NCI-H345 (cell line): ENCODE measurements at places on chromosomes 13 and 19.
A peak's percentile ranks its signal among the peaks of the same experiment; 100 is the strongest.

- no peak for DNase-seq
Observed at GRCh38 chr13:45331123-45331619, 9.8 kb downstream of the TPT1 start.

DNA sequence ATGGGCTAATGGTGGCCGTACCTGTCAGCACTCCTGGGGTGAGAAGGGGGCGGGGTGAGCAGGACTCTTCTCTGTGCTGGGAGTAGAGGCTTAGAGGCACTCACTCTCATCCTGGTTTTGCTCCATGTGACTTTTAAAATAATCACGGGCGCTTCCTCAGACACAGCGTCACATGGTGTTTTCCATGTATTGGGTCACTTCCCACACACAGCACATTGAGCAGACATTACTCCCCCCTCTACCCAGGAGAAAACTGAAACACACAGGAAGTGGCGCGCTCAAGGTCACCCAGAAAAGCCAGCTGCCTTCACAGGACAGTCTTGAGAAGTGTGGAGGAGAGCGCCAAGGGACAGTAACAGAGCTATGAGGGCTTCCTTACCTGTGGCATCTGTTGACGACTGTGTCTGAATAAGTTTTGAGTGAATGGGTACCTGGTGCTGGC is 23.2 kb downstream of the SPATA13 start:
- no peak for DNase-seq

DNA sequence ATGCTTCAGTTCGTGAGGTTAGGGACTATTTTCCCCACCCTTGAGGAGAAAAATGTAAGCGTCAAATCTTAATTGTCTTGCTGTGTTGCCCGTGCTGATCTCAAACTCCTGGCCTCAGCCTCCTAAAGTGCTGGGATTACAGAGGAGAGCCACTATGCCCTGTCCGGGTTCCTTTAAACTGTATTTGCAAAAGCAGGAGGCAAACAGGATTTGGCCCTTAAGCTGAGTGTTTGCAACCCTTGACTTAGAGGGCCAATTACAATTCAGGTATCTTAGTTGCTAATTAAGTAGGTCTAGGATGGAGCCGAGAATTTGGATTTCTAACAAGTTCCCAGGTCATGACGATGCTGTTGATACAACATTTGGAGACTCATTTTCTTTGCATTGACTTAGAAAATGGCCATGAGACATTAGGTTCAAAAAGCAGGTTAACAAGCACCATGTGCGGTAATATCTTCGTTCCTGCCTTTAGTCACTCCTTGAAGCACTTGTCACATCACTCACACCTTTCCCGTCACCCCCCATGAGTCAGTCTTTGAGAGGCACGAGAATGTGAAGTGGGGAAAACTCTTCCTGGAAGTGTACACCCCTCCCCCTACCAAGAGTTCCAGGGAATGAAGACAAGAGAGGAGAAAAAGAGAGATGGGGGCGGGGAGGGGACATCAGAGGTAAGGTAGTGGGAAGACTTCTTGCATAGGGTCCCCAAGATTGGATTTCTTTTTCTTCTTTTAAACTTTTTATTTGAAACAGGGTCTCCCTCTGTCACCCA is 2.6 kb downstream of the NAPSA start:
- DNase-seq: no peak

DNA sequence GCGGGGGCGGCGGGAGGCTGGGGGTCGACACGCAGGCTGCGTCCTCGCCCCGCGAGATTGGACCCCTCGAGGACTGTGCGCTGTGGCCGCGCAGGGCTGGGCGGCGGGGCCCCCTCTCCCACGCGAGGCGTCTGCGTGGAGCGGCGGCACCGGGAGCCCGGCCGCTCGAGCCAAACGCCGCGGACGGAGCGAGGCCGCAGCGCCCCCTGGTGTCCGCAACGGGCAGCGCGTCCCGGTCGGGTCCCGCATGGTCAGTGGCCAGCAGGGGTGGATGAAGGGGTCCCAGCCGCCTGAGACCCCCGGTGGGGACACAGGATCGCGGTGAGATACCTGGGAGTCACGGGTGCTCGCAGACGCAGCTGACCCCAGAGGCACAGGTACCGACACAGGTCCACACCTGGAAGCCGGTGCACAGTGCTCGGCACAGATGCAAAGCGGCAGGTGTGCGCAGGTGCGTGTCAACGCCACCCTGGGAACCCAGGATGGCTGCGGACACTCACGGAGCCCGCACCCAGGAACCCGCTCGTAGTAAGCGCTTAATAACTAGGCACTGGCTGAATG is 2.1 kb upstream of the CIRBP start:
- peak; percentile 50 for DNase-seq

DNA sequence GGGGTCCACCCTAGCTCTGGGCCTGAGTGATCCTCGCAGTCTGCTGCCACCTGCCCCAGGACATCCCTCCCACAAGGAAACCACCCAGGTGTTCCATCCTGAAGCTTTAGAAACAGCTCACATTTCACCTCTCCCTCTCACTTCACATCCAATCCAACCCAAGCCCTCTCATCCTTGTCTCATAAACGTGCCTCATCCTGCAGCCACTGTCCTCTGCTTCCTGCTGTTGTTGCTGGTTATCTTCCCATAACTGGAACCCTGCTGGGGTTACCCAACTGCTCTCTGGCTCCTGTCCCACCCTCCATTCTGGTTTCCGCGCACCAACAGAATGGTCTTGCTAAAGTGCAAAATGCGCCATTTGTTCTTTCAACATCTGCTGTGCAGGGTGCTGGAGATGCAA is 59.7 kb upstream of the MTIF3 start:
- peak; percentile 76 for DNase-seq

DNA sequence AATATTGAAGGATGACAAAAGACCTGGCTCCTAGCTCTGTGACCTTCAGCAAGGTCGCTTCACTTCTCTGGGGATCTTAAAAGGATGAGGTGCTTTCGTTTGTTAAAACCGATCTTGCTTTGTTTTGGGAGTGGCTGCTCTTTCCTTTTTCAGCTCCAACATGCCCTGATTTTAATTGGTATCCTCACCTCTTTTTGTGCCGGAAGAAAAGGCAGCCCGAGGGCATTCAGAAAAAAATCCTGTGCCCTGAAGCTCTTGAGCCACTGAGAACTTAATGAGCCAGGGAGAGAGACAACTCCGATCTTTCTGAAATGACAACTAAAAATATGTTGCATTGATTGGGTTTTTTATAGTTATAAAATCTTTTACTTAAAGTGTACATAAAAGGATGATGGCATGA is 19.4 kb downstream of the CLDN10 start:
- peak; percentile 66 for DNase-seq

GRCh38 chr19:1961000-1961883 is 20.3 kb downstream of the CSNK1G2 start:
- DNase-seq: no peak

DNA sequence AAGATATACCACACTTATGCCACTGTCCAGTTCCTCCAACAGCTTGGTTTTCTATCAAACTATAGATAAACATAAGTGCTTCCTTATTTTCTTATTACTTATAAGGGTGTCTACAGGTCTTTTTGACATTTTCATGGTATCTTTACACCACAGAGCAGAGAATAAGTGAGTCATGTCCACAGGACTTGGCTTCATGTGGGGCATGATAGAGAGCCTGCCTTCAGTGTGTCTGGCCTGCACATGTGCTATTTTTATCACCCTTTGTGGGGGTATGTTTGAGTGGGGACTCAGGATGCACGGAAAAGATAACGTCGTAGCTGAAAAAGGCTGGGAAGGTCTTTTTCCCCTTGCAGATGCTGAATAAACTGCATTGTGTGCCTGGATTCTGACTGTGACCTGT is 8.1 kb upstream of the STOML3 start:
- DNase-seq: no peak

- DNase-seq: no peak
Observed at GRCh38 chr19:50481351-50482149, 4.9 kb upstream of the GARIN5A start.

DNA sequence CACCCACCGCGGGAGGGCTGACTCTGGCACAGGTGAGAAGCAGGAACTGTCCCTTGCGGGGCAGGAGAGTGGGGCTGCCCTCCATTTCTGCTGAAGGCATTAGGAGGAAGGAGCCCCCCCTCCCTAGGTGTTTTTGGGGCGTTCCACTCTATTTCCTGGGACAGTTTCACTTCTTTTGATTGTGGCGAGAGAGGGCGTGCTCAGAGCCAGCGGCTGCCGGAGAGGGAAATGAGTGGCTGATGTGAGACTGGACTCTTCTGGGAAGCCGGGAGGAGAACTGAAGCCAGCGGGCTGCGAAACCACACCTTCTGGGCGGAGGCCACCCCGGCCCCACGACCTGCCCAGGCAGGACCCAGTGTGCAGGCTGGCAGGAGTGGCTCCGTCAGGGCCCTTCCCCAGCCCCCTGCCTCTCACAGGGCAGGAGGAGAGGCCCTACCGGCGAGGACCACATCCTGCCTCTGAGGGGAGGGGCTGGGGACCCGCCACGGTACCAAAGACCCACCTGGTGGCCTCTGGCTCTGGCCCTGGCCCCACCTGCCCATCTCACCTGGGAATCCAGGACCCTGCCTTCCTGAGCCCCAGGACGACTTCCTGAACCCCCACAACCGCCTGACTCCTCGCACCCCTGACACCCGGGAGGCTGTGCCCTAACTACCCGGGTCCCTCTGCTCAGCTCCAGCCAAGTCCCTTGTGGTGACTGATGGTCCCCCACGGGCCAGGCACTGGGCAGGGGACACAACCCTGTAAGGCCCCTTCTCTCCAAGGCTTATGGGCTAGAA is 25.9 kb downstream of the MPND start:
- no peak for DNase-seq

GRCh38 chr13:94987869-94988268 is 275.5 kb upstream of the SOX21 start:
- no peak for DNase-seq

- DNase-seq: no peak
Observed at GRCh38 chr19:43438291-43439031, 23.8 kb downstream of the TEX101 start.

DNA sequence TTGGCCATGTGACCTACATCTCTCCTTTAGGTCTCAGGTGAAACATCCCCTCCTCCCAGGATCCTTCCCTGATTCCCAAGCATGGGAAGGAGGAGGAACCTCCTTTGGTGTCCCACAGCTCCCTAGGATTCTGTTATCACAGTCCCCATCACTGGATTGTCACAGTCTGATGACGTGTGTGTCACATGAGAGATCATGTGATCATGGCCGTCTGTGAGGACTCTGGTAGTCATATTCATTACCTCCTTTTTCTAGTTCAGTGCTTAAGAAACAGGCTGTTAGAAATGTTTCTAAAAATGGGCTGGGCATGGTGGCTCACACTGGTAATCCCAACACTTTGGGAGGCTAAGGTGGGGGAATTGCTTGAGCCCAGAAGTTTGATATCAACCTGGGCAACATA is 3.0 kb downstream of the DHX34 start:
- no peak for DNase-seq

GRCh38 chr13:77457966-77458365 is 77.5 kb upstream of the SCEL start:
- DNase-seq: no peak
